ENCODE measurements at places on chromosomes 3 and 15.
A peak's percentile ranks its signal among the peaks of the same experiment; 100 is the strongest.

GRCh38 chr3:196996454-196997265 lies 28.0 kb upstream of the PIGZ start:
- no peak for DNase-seq

DNA sequence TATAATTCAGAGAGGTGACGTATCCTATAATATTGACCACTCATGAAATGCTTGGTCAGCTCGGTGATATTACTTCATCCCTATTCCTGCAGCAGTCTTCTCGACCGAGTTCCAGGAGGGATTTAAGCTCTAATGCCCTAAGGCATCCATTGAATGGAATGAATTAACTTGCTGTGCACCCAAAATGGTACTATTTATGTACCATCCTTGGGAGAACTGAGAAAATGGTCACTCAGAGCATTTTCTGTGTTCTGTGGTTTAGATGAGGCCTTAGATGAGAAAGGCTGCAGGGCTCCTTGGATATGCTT lies 638 bp downstream of the BLOC1S6 start:
- DNase-seq, result no peak

DNA sequence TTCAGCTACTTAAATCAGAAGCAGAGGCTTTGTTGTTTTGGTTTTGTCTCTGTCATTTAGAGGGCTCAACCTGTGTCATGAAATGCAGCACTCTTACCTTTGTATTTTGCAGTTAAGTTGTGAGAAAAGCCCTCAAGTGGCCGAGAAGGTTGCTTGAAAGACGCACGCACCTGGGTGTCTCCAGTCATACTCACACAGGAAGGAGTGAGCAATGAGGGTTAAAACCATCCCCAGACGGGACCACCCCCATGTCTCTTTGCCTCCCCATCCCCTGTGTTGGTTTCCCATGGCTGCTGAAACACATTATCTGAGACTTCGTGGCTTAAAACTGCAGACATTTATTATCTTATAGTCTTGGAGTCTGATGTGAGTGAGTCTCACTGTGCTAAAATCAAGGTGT lies 376.1 kb upstream of the CFAP20DC start:
- DNase-seq, result peak; percentile 16

- DNase-seq, result no peak
Measured at GRCh38 chr3:118791246-118791645, 243.4 kb downstream of the IGSF11 start.

DNA sequence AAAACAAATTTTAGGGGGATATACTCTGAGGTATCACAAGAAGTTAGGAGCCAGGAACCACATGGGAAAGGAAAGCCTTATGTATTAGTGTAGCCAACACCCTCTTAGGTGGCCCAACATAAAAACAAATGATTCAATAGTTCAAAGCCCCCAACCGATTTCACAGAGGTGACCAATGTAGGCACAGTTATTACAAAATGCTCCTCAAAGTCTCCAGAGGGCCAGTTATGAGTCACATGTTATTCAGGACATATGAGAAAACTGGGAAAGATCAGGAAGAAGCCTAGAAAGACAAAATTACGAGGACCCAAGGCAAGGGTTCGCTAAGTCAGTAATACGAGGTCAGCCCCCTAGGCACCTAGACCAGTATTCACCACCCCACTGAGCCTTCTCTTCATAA lies 29.9 kb upstream of the FBN1 start:
- DNase-seq, result no peak

DNA sequence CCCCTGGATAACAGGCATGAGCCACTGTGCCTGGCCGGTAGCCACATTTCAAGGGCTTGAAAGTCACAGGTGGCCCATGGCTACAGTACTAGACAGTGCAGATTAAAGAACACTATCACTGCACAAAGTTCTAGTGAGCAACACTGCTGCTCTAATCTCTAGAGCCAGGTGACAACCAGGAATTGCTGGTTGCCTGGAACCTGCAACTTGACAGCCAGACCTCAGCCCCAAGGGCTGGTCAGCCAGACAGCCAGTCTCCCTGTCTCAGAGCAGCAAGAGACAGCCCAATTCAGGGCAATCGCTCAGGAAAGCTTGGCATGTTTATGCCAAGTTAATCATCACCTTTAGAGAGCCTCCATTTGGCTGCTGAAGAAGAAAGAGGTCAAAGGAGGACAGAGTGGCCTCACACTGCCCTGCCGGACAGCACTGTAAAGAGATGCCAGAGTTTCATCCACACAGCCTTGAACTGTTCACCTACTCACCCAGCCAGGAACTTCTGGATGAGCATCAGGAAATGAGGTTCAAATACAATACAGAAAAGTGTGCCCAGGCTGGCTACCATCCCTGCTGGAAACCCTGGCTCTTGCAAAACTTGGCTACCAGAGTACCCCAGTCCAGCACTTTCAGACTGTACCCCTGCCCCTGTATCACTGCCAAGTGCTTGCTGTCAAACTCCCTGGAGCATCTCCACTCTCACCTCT lies 6.0 kb downstream of the CCDC12 start:
- no peak for DNase-seq

- peak; percentile 21 for DNase-seq
Measured at GRCh38 chr3:122092460-122093165, 37.5 kb downstream of the CD86 start.

DNA sequence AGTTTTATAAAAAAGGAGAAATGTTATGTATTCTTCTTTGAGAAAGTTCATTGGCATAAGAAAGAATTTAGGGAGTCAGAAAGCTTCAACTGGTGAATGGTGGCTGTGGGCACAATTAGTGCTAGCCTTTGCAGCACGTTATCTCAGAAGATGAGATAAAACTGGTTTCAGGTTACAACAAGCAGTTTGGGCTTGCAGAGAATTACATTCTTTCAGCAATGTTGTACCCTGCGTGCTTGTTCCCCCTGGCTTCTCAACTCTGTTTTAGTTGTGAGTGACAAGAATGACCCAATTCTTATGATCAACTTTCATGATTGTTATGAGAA lies 31.6 kb upstream of the ACP3 start:
- DNase-seq, result no peak

DNA sequence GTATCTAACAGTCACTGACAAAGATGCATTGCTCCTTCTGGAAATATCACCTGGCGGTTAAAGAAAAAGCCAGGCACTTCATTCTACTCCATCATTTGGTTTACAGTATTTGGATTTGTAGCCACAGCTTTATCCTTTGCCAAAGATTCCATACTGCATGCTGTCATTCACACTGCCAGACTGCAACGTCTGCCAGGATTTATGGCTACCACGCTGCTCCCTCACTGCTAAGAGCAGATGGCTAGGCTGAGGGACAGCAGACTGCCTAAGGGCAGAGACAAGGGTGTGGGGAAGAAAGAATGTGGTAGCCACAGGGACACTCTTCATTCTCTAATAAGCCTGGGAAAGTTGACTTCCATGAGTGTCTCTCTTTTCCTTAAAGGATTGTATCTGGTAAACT lies 1047.0 kb downstream of the TUSC7 start:
- no peak for DNase-seq

Data from stimulated activated CD4-positive, alpha-beta T cell treated with anti-CD3 and anti-CD28 coated beads, Interleukin-15, amount 100 ng/mL, for 1 hour (primary cell).